ENCODE measurements at places on chromosomes 12 and 14.

DNA sequence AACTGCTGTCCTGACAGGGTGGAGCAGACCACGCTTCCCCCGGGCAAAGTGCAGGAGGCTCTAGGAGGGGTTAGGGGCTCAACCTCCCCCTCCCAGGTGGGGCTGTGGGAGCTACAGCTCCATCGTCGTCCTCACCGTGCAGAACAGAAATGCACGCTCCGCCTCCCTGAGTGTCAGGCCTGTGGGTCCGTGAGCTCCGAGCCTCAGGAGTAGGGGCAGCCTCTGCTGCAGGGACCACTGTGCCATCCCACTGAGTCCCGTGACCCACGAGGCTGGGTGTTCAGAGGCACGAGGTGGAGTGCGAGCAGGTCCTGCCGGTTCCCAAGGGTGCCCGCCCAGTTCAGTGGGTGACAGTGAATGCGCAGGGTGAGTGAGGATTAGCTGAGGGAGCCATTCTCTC is 48.6 kb downstream of the CACNA1C start:
- DNase-seq, result no peak

DNA sequence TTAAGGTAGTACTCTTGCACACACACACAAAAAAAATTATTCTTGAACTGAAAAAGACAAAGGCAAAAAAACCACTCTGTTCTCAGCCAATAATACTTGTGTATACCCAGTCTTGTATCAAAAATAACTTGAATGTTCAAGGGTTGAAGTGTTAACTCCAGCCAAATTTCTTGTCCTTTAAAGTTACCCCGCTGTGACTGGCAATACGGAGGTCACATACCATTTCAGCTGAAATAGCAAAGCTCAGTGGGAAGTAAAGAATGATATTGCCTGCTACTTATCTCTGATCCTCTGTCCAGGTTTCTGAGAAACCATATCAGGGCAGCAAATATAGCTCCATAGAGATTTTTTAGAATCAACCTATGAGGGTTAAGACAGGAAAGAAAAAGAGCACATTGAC is 167.4 kb downstream of the C12orf50 start:
- DNase-seq, result no peak

DNA sequence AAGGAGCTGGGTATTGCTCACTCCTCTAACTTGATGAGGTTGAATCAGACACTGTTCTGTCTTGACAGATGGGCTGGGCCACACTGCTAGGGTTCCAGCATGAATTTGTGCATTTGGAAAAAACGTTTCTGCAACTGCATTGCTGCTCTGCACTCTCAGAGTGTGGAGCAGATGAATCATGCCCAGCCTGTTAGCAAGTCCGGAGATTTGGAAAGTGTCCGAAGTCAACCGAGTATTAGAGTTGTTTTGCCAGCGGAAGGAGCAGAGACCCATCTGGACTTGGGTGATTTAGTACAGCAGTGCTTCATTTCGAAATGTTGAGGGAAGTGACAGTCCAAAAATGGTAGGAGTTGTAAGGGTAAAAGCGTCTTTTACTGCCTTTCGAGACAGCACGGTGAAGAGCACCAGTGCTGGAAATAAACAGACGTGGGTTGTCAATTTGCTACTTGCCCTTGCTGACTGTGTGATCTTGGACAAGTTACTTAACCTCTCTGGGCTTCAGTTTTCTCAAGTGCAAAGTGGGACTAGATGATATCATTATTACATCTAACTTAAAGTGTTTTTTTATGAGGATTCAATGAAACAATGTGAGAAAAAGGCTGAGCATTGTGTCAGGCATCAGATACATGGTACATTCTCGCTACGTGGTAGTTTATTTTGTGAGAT is 139.5 kb downstream of the CHST11 start:
- no peak for DNase-seq

GRCh38 chr12:27967551-27968054 is 4.9 kb downstream of the PTHLH start:
- no peak for DNase-seq

- no peak for DNase-seq
Measured at GRCh38 chr12:53938326-53939140, at the start of gene HOXC13. TSS of gene HOXC13 (plus strand) at chr12:53938831. CDS start at chr12:53938907, 76 bp downstream.

DNA sequence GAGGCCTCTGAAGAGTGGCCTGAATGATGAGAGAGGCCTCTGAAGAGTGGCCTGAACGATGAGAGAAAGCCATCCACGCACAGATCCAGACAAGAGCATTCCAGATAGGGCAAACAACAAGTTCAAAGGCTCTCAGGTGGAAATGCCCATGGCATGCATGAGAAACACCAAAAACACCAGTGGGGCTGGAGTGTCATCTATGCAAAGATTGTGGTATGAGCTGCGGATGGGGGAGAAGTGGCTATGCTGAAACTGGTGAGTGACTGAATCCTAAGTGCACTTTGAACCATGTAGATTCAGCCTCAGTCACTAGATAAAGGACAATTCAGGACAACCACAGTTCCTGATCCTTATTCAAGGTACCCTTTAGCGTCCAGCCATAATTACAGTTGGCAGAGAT is 79.4 kb upstream of the GZMB start:
- no peak for DNase-seq

- no peak for DNase-seq
Measured at GRCh38 chr14:60647081-60647836, 2.0 kb downstream of the SIX1 start.

DNA sequence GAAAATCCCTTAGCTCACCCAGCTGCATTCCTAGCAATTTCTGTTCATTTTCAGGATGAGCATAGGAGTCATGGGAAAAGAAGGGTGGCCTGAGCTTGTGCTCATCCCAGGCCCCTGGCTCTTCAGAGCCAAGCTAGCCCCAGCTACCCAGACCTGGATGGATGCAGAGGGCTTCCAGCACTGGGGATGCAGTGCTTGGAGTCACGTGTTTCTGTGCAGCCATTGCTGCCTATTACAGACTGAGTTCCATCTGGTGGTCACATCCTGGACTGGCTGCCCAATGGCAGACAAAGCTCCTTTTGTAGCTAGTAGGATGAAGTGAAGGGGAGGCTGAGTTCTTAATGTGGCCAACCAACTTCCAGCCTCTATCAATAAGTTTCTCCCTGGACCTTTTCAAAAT is 54.2 kb upstream of the JDP2 start:
- no peak for DNase-seq

DNA sequence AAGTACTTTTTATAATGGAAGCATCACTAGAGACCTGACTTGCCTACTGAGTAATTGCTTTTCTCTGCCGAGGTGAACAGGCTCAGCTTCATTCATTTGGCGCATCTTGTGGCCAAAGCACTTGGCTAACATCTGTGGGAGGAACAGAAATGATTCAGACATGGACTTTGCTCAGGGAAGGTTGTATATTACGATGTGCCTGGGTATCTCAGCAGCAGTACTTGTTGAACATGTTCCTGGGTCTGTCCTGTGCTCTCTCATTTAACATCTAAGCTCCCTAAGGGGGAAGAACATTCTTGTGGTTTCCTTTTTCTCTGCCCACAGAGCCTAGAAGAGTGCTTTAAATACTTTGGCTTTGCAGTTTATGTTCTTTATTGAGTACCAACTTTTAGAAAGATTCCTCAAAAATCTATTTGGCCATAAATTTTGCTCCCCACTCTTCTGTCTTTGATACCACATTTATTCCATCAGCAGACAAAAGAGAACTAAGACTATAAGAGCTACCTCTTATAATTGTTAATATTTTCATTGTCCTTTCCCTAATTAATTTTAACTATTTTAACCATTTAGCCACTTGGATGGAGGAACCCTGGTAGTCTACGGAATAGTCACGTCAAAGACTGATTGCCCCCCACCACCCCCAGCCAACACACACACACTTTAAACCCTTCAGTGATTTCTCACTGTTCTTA is 101.2 kb upstream of the EGLN3 start:
- no peak for DNase-seq

DNA sequence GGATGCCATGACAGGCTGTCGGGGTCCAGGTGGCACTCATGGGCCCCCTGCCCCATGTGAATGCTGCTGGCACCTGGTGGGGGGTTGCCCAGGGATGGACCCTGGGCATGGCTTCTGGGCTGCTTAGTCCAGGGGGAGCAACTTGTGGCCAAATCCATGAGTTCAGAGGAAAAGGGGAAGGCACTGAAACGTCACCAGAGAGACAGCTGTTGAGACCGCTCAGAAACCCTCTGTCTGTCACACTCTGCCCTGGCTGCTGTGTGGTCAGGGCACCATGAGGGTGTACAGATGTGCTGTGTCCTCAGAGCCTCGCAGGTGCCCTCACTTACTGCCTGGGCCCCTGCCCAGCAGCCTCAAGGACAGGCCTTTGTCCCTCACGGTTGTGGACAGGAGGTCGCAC is 9.4 kb downstream of the CLBA1 start:
- no peak for DNase-seq

DNA sequence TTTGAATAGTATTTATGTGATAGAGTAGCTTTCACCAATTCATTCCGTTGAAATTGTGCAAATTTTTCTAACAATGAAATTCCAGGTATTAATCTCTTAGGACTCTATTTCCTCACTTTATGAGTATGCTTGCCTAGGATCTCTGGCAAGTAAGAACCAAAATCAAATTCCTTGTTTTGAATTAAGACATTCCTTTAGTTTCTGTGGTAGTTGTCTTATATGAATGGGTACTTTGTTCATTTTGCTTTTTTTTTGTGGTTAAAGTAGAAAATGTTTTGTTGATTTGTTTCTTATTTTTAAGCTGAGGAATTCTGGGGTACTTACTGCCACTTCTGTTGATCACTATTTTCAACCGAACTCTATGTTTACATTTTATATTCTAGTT is 59.8 kb downstream of the KITLG start:
- DNase-seq, result no peak

DNA sequence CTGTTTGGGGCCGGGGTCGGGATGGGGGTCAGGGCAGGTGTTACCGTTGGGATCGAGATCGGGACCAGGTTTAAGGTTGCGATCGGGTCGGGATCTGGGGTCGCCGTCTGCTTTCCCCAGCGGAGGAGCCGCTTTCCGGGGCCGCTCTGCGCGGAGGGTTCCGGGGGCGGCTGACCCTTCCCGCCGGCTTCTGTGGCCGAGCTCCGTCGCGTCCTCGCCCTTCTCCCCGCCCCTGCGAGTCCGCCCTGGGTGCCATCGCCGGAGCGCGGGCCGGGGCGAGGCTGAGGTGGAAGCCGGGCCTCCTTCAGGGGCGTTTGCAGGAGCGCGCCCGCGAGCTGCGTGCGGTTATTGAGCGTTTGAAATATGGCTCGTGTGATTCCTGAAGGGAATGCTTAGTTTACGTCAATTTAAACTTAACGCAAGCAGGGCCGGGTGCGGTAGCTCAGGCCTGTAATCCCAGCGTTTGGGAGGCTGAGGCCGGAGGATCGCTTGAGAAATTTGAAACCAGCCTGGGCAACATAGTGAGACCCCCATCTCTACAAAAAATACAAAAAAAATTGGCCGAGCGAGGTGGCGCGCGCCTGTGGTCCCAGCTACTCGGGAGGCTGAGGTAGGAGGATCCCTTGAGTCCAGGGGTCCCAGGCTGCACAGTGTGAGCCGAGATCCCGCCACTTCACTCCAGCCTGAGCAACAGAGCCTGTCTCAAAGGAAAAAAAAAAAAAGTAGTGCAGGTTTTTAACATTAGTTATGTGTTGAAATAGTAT is 620 bp downstream of the PGAM5 start:
- DNase-seq, result no peak

- DNase-seq, result no peak
Measured at GRCh38 chr12:54463034-54463433, 10.4 kb downstream of the GTSF1 start.

- DNase-seq, result no peak
Measured at GRCh38 chr12:15682826-15683225, 106.4 kb downstream of the EPS8 start.

DNA sequence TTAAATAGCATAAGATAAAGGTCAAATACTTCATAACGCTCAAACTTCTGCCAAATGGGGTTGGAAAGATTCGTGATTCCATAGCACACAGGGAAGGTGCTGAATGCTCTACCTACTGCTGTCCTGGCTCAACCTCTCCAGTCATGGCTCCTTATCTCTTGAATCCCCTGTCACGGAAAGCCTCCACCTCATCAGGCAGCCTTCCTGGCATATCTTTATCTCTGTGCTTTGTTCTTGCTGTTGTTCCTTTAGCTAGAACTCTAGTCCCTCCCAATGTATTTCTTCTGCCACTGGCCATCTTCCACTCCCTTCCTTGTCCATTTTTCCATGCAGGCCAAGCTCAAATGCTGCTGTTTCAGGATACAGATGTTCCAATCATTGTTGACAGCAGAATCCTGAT is 26.9 kb upstream of the TUNAR start:
- DNase-seq, result no peak

- DNase-seq, result no peak
Measured at GRCh38 chr14:54606631-54607133, 39.8 kb downstream of the SAMD4A start.

GRCh38 chr14:99361596-99362215 is 89.7 kb upstream of the BCL11B start:
- no peak for DNase-seq

- no peak for DNase-seq
Measured at GRCh38 chr12:80946591-80946990, 8.9 kb upstream of the LIN7A start.

DNA sequence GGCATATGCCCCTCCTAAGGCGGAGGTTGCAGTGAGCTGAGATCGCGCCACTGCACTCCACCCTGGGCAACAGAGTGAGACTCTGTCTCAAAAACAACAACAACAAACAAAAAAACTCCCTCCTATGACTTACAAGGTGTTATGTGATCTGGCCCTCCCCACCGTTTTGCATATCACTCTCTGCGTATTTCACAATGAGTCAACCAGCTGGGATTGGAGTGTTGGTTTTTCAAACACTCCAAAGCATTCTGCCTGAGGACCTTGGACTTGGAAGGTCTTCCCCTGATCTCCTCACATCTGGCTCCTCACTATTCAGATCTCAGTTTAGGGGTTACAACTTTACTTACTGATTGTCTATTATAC is 14.0 kb downstream of the MANSC1 start:
- DNase-seq, result no peak

DNA sequence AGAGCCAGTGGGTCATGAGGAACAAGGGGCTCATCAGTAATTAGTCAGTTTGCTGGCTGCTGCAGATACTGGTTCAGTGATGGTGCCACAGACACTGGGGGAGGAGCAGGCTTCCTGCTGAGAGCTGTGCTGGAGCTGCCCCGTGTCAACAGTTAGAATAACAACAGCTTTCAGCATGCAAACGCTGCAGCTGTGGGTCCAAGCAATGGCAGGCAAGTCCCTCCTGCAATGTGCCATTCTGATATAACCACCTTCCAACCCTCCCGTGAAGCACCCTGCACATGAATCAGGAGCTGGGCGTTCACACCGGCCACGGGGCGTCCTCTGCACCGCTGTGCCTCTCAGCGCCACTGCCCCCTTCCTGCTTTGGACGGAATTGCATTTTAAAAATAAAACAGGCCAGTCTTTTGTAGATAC is 258.4 kb upstream of the SFSWAP start:
- DNase-seq, result no peak

- DNase-seq, result no peak
Measured at GRCh38 chr14:33837943-33838683, 112.8 kb downstream of the EGLN3 start.

DNA sequence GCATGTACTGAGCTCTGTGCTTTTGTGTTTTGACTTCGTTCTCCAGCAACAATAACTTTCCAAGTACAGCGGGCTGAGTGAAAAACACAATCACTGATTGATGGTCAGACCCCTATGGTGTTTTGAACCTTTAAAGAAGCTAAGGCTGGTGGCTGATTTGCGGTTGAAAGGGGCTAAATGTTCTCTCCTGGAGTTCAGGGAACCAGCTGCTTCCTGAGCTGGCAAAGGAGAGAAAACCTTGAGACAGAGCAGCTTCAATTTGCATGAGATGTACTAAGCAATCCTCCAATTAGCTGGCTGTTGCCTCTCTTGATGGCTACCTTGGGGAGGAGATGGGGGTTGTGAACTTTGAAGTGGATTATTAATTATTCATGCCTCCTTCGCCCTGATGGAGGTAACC is 546.7 kb upstream of the SEL1L start:
- DNase-seq, result no peak
